ENCODE measurements at places on chromosomes 2 and 18.

- DNase-seq: no peak
Measured at GRCh38 chr2:12068796-12069538, 322.5 kb downstream of the LPIN1 start.

GRCh38 chr18:43590182-43590903, 313.1 kb upstream of the SYT4 start:
- no peak for DNase-seq

- no peak for DNase-seq
Measured at GRCh38 chr2:74347303-74347702, 4.1 kb upstream of the SLC4A5 start.

DNA sequence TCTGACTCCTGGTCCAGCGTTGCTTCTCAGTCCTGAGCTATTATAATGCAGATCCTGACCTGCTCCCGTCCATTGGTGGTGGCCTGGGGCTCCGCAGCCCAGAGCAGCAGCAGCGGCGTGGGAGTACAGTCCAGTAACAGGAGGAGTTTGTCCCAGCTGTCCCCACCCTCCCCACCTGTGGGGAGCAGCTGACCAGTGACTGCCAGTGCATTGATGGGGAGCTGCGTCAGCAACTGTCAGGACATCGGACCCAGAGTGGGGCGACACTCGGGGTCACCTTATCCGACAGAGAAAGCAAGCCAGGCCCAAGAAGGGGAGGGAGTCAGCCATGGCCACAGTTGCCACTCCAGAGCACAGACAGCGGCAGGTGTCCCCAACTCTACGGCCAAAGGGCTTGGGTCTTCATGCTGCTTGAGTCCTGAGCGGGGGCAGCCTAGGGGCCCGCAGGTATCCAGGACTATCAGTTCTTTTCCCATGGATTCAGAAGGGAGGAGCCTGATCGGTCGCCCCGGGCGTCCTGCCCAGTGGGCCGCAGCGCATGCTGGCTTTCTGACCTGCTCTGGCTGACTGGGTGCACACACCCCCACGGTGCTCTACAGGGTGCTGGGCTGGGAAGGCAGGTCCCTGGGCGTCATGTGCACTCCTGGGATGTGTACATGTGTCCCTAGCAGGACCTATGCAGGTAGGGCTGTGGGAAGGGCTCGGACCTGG, 29.7 kb downstream of the DNMT3A start:
- DNase-seq: no peak

DNA sequence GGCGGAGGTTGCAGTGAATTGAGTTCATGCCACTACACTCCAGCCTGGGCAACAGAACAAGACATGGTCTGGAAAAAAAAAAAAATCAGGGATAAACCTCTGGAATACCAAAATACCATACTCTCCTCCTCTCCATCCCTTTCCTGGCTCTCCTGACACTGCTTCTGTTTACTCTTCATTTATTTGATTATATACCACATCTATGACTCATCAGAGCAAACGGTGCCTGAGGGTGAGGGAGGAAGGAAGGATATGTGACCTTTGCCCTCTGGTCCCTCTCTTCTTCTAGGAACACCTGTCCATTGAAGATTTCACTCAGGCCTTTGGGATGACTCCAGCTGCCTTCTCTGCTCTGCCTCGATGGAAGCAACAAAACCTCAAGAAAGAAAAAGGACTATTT, 30.0 kb downstream of the VIL1 start:
- no peak for DNase-seq

GRCh38 chr2:7666596-7667259, 749.5 kb downstream of the RNF144A start:
- DNase-seq: no peak

- no peak for DNase-seq
Measured at GRCh38 chr2:16112251-16112971, 172.1 kb downstream of the MYCN start.

DNA sequence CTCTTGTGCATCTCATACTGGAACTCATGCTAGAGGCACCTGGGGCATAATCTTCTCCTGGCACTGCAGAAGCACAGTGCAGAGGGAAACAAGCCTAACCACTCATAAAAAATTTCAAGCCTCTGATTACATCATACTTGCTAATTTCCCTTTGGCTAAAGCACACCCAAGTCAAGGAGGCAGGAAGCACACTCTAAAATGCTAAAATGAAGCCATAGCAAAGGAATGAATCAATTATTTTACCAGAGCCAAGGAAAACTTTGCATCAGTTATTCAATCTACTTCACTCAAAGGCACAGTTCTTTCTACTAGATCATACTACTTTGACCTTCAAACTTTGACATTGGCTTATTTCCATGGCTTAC, 79.6 kb upstream of the SPOPL start:
- DNase-seq: no peak

- no peak for DNase-seq
Measured at GRCh38 chr2:232533944-232534710, 5.4 kb upstream of the CHRNG start.

GRCh38 chr2:42060718-42061619, 13.1 kb downstream of the PKDCC start:
- DNase-seq: no peak

- no peak for DNase-seq
Measured at GRCh38 chr2:207165121-207166038, at the start of gene KLF7. TSS of gene KLF7 (minus strand) at chr2:207165948. CDS start at chr2:207165568, 380 bp downstream.

- DNase-seq: no peak
Measured at GRCh38 chr18:22176420-22177326, 7.3 kb downstream of the GATA6 start.

GRCh38 chr2:15120631-15121030, 440.5 kb downstream of the NBAS start:
- DNase-seq: no peak

DNA sequence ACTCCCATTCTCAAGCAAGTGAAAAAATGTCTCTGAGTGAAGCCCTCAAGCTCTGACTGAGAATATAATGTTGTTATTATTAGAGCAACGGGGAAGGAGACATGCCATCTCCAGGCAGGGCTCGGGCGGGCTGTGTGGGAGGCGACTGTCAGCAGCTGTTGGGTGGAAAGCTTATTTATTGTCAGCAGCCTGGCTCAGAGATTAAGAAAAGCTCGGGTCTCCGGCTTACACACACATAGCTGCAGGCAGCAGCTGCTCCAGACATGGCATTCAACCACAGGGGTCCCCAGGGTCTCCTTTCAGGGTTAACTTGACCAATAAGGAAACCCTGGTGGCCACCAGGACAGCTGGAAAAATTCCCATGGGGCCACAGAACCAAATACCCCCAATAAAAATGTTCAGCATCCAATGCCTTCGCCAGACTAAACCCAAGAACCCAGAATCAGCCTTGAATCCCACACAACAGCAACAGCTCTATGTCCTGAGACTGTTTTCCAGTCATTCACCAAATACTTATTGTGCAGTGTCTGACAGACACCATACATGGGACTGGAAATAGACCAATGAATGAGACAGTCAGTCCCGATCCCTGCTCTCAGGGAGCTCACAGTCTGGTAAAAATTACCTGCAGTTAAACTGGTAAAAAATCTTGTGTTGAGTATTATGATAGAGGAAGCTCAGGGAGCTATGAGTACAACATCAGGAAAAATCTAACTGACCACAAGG, 70.5 kb upstream of the RTN4 start:
- no peak for DNase-seq

DNA sequence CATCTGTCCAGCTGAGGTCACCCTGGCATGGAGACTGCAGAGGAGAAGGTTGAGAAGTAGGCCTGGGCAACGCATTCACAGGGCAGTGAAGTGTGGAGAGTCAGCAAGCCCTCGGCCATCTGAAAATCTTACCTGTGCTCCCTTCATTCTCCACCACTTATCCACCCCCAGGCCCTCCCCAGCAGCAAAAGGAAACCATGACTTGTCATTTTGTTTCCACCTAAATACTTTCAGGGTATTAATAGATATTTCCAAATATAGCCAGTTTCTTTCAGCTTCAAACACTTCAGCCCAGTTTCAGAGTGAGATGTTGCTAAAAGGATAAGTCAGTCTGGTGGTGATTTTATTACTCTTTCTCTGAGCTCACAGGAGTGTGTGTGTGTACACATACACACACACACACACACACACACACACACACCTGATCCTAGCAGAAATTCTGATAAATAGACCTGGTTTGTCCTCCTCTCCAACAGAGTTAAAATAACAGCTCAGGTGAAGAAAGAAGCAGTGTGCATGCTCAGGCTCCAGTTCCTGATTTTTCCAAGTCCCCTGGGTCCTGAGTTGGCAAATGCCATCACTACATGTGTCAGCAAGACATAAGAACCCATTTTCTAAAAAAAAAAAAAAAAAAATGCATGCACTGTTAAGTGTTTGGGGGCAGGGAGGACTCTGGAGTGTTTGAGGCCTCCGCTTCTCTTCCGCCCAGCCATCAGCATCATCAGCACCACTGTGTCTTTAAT, 82.8 kb downstream of the LOXHD1 start:
- DNase-seq: no peak

- DNase-seq: no peak
Measured at GRCh38 chr2:138777996-138778395, 2.2 kb downstream of the NXPH2 start.

DNA sequence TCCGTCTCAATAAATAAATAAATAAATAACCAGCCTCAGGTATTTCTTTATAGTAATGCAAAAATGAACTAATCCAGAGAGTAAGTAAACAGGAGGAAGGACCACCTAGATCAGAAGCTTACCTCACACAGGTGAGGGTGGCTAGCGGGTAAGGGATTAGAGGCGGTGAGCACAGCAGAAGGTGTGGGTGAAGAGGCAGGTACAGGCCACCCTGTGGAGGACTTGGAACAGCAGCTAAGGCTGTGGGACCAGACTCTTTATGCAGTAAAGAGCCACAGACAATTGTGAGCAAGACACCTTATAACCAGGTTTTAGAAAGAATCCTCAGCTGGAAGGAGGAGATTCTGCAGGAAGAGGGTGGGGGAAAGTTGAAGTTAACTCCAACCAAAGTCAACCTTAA, 34.2 kb upstream of the TTR start:
- no peak for DNase-seq

- no peak for DNase-seq
Measured at GRCh38 chr2:134365356-134365755, 111.5 kb downstream of the MGAT5 start.

GRCh38 chr2:42663828-42664227, 95.4 kb downstream of the MTA3 start:
- no peak for DNase-seq

DNA sequence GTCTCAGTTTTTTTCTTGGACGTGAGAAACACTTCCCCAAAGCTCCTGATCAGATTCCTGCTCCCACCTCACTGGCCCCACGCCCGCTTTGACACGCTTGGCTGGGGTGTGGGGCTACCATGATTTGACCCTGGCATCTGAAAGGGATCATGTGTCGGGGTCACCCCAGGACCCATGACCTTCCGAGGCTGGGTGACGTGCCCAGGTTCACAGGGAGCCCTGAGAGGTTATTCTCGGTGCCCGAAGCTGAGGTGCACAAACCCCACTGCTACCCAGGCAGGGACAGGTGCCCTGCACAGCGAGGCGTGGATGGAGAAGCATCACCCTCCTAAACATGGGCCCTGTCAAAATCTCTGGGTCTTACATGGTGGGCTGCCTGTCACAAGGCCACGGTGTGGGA, 404.1 kb downstream of the GALR1 start:
- DNase-seq: no peak

GRCh38 chr18:7104649-7105048, 12.9 kb downstream of the LAMA1 start:
- DNase-seq: no peak

- DNase-seq: no peak
Measured at GRCh38 chr2:140657657-140658056, 1473.2 kb downstream of the LRP1B start.

DNA sequence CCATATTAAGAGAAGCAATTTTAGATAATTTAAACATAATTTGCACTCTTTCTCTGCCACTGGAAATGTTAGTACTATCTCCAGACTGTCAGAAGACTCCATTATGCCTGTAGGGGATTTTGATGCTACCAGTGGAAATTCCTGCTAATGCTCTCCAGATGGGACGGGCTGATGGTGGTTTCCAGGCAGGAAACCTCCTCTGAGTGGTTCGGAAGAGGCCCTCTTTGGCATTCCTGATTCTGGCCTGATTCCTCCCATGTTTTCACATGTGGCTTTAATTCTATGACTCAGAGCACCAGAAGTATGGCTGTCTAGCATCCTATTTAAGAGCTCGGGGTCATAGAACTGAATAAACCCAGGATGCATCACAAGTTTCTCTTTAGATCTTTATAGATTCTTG, 70.9 kb upstream of the ST6GAL2 start:
- DNase-seq: no peak

DNA sequence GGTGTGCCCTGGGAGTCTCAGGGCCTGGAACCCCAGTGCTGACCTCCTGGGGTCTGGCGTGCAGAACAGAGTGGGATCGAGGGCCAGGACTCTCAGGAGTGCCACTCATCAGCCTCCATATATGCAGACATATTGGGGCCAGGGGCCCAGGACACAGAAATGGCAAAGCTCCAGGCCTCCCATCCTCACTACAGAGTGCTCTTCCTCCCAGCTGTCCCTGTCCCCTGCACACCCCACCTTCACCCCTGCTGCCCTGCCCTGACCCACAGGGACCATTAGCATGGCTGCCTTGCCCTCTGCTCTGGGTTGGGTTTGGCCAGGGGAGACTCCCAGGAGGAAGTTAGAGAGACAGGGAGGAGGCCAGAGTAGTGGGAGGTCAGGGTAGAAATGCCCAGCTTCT, 2.8 kb downstream of the TEX51 start:
- no peak for DNase-seq

DNA sequence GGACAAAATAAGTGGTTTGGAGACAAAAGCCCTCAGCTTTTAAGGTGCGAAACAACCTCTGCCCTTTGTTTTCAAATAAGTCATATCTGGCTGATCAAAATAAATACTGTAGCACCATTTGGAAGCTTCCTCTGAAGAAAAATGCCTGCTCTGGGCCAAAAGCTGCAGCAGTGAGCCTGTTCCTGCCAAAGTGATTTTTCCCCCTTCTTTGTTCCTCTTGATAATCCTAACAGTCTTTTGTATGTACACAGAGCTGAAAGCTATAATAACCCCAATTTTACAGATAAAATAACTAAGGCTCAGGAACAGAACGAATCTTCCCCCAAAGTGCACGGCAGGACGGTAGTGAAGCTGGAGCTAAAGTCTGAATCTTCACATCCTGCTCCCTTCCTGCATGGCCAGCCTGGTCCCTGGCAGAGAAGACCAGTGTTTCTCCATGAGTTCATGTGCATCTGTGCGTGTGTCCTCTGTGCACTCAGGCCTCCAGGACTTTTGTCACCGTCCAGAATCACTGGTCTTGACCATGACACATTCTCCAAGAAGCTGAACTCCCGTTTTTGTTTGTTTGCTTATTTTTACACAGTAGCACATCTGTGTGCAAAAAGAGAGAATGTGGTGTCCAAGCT, 2114.1 kb upstream of the PIK3C3 start:
- no peak for DNase-seq

DNA sequence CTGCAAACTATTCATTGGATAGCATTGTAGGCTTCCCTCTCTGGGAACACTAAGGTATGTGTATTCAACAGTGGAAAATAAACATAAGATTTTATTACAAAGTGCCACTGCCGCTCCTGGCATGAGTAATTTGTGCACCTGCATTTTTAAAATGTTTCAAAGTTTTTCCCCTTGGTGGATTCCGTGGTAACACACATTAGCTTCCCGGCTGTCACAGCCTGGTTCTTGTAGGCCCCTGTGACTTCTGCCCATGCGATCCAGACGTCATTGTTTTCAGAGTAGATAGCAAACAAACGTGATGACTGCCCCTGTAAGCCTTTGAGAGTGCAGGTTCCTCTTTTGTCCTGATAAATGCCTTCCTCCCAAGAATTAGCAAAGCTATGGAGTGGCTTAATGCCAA, 421.0 kb downstream of the ZNF521 start:
- DNase-seq: no peak

- DNase-seq: no peak
Measured at GRCh38 chr2:187102381-187102780, 253.4 kb upstream of the ZSWIM2 start.
